ENCODE measurements at places on chromosomes 16 and 17.

DNA sequence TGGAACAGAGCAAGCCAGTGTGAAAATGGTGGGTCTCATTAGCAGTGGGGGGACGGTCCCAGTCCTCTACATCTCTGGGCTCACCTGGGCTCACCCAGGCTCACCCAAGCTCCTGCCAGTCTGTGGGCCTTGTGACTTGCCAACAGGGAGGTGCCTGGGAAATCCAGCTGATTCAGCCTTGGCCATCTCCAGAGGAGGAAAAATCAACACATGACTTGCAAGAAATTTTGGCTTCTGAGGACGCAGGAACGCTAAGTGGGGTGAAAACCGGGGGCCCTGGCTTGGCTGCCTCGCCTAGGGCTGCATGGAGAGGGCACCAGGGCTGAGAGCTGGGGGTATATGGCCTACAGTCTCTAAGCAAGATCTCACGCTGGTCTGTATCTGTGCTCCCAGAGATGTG, 47.7 kb downstream of the VAC14 start:
- DNase-seq = no peak

GRCh38 chr16:30888856-30889499, 4.9 kb downstream of the BCL7C start:
- DNase-seq = no peak

DNA sequence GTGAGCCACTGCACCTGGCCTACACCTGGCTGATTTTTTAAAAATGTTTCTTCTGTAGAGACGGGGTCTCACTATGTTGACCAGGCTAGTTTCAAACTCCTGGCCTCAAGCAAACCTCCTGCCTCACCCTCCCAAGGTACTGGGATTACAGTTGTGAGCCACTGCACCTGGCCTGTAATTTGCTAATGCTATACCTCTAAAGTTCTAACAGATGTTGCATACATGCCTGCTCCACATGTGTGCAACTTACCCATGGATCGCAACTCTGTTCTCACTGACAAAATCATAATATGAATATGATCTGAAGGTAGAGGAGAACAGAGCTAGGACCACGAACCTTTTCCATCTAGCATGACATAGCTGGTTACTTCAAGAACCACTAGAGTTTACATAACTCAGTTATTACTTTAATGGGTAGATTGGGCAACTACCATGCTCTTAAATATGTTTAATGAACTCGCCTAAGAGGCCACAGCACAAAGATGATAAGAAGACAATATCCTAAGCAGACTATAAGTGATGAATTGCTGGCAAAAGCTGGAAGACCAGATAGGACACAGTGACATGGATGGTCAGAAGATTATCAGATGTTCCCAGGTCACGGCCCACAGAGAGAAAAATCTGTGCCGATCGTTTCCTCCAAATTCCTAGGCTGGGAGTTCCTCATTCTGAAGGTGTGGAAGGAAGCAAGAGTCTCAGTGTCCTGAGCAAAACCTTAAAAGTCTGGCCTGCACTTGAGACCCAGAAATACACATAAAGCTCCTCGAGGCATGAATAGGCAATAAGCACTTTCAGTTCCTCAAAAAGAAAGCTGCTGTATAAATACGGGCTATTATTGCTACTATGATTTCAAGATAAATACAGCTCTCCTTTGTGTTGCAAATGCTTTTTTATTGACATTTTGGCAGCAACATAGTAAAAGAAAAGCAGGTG, 53.6 kb upstream of the ICAM2 start:
- no peak for DNase-seq

DNA sequence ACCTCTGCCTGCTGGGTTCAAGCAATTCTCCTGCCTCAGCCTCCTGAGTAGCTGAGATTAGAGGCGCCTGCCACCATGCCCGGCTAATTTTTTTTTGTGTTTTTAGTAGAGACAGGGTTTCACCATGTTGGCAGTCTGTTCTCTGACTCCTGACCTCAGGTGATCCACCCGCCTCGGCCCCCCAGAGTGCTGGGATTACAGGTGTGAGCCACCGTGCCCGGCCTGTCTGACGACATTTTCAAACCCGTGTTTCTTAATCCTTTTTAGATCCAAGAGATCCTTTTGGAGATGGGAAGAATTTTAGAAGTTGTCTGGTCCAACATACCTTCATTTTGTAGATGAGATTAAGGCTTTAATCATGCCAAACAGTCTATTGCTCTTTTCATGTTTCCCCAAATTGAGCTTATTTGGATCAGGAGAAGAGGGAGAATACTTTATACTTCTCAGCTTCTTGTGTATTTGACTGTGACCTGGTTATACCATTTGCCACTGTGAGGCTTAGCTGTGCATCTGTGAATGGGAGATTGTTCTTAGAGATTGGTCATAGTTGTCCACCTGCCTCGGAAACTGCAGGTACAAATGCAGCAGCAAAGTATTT, 25.8 kb downstream of the USP10 start:
- DNase-seq = no peak

GRCh38 chr16:72928090-72928981, 119.6 kb downstream of the ZFHX3 start:
- DNase-seq = no peak

- no peak for DNase-seq
Measured at GRCh38 chr17:76549215-76549518, 9.3 kb downstream of the PRCD start.

All from cerebellar nuclear complex (tissue), 1 donor.